RCC 7860 (cell line): ENCODE measurements at places on chromosomes 4 and X.
A peak's percentile ranks its signal among the peaks of the same experiment; 100 is the strongest.

DNA sequence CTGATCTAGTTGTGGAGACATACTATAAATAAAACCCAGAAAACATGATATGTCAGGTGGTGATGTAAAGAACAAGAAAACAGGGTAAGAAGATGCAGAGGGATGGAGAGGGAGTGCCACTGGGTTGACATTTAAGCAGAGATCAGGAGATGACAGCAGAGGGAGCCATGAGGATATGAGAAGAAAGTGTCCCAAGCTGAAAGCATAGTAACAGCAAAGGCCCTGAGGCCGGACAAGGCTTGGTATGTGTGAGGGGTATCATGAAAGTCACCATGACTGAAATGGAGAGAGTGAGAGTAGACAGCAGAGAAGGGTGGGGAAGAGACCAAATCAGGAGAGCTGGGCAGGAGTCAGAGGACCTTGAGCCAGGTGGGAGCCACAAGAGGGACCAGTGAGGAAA lies 3.4 kb downstream of the GPKOW start:
- DNase-seq = no peak

DNA sequence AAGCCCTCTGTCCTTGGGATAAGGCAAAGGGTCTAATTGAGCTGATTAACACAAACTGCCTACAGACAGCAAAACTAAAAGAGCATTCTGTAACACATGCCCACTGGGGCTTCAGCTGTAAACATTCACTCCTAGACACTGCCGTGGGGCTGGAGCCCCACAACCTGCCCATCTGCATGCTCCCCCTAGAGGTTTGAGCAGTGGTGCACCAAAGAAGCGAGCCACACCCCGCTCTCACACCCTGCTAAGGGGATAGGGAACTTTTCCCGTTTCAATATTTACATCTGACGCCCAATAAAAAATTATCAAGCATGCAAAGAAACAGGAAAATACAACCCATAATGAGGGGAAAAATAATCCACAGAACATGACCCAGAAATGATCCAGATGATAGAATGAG lies 46.9 kb upstream of the HSD17B10 start:
- DNase-seq = no peak

DNA sequence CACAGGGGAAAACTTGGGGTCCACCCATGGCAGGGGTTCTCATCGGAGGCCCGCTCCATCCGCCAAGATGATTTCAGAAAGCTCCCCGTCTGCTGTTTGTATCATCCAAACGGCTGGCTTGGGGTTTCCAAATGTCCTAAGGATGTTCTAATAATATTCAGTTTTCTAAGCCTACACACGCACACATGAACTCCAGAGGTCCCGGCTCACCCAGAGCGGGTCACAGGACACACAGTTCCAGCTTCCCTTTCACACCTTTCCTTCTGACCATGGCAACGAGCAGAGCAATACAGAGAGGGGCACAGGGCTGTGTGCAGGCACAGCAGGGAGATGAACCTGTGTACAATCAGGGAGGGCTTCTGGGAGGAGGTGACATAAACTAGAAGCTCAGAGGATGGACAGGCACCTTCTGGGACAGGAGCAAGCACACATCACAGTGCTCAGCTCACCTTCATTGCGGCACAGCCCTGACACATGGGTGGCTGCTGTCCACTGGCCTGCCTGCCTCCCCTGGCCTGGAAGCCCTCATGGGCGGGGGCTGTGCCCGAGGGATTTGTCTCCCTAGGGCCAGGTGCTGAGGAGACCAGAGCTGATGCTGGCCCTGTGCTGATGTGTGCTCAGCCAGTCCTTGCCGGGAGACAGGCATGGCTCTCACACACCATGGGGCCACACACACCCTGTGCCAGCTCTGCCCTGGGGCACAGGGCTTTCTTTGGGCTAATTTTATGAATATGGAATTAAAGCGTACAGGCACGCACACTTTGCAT lies 44.8 kb downstream of the ABLIM2 start:
- DNase-seq = no peak

DNA sequence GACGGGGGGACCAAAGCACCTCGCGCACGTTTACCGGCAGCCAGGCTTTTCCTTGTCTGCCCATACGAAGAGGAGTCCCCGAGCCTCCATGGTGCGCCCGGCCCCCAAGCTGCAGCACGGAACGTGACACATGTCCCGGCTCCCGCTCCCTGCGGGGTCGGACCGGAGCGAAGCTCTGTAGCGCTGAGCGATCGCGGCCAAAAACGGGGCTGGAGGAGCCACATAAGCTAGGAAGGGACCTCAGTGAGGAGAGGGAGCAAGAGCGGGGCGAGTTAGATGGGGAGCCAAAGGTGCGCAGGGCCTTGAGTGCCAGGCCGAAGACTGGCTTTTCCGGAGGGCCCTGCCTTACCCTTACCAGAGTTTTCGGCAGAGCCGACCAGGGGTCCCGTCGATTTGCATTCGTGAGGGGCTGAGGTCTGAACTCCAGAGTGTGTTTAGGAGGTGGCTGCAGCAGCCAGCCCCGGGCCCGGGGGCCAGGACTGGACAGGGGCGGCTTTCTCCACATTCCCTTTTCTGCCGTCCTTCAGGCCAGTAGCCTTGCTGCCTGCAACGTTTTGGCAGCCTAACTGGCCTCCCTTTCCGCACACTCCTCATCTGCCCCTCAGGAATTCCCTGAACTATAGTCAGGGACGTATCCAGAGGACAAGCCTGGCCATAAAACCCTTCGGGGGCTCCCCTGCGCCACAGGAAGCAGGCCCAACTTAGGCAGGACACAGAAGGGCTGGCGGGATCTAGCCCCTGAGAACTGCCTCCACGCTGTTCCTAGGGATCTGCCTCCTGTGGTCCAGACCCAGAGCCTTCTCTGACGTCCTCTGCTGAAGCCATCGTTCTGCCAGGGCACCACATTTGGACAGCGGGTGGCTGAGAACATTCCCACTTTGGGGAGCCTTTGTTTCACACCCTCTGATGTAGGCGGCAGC lies 689 bp downstream of the SSR4 start:
- DNase-seq = no peak

DNA sequence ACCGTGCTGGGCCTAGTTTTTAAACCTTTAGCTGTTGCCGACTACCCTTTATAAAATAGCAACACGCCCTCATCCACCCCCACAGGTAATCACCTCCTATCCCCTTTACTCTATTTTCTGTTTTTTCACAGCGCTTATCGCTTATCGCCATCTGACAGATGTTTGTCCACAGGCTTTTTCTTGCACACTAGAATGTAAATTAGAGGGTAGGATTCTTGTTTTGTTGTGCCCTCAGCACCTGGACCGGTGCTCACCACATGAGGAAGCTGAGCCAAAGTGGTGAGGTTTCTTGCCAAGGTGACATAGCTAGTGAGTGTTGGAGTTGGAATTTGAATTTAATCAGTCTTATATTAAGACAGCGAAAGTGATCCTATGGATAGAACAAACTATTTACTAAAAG lies 2.9 kb upstream of the RBBP7 start:
- DNase-seq = no peak

DNA sequence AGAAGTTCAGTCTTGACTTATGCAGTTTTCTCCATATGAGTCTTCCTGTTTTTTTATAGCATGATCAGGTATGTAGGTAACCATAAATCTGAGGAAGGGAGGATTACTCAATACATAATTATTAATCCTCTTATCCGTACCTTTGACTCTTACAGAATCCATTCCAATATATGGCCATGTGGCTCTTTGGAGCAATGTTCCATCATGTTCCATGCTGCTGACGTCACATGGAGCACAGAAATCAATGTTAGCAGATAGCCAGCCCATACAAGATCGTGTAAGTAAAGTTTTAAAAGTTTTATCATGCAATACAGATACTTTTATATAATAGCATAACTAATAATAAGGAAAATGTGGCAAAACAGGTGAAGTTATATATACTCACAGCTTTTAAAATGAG lies 19.6 kb downstream of the IL15 start:
- DNase-seq = no peak

- DNase-seq = no peak
Measured at GRCh38 chr4:146998157-146998556, 52.5 kb upstream of the TTC29 start.

- no peak for DNase-seq
Measured at GRCh38 chrX:129636175-129636681, 18.5 kb downstream of the APLN start.

GRCh38 chr4:58807843-58808615 lies 1697.8 kb upstream of the IGFBP7 start:
- peak; percentile 51 for DNase-seq

DNA sequence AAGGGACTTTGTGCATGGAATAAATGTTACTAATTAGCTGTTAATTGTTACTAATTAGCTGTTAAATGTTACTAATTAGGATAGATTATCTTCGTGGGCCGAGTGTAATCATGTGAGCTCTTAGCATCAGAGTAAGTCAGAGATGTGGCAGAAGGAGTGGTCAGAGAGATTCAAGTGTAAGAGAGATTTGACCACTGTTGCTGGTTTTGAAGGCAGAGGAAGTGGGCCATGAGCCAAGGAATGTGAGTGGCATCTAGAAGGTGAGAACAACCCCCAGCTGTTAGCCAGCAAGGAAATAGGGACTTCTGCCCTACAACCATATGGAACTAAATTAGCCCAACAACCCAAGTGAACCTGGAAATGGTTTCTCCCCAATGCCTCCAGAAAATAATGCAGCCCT lies 28.2 kb downstream of the ODAPH start:
- no peak for DNase-seq

GRCh38 chr4:167544391-167544790 lies 310.1 kb upstream of the SPOCK3 start:
- no peak for DNase-seq

DNA sequence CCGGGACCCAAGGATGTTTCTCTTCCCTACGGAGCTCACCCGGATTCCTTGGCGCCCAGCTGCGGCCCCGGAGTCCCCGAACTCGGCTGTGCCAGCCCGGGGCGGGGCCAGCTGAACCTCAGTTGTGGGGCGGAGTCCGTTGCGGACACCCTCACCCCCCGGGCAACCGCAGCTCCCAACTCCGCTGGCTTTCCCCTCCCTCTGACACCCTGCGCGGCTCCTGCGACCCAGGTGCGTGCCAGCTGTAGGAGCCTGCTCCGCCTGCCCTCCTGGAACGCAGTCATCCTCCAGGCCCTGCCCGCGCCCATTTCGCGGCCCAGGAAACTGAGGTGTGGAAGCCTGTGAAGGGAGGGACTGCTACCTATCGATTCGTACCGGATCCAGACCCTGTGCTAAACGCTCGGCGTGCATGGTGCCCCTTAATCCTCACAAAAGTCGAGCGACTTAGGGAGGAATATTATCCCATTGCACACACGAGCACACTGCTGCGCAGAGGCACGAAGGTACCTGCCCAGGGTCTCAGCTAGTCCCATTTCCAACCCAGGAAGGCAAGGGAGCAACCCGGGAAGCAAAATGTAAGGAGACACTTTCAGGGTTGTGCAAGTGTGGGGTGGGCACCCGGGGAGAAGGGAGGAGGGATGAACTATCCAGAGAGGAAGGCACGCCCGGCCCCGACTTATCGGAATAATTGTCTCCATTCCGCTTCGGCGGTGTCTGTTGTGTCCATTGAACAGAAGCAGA lies 12.3 kb downstream of the MSX1 start:
- DNase-seq = no peak

DNA sequence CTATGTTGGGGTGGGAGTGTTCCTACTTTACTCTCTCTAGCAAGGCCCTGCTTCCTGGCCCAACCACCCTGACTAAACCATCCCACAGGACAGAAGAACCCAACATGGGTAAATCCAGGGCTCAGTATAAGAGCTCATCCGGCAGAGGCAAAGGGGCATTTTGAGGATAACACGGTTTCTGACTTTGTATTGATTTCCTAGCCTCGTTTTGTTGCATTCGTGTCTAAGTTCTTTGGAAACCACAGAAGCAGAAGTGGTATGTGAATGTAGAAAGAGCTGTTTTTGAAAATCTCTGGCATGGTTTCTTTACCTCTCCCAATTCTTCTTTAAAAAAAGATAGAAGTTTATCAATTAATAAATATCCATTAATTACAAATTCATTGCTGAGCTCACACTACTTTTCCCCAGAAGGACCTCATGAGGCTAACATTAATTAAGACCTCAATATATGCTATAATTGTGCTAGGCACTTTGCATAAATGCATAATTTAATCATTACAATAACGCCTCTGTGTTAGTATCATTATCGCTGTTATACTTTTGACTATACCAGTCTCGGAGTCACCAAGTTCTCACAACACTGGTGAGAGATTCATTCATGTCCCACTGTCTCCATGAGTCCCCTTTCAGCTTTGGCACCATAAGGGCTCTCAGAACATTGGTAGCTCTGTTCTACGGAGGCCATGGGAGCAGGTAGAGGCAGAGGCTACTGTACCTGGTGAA lies 5.8 kb upstream of the CLNK start:
- DNase-seq = no peak

DNA sequence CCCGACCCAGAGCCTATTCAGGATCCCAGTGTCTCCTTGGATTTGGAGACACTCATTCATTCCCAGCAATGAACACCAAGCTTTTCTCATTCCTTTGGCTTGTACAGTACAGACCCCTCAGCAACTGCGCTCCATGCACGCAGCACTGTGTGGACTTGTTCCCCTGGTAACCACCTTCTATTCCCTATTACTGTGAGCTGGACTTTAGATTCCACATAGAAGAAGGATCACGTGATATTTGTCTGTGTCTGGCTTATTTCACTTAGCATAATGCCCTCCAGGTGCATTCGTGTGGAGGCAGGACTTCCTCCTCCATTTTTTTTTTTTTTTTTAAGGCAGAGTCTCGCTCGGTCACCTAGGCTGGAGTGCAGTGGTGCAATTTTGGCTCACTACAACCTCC lies 106.4 kb downstream of the PHKA2 start:
- no peak for DNase-seq

DNA sequence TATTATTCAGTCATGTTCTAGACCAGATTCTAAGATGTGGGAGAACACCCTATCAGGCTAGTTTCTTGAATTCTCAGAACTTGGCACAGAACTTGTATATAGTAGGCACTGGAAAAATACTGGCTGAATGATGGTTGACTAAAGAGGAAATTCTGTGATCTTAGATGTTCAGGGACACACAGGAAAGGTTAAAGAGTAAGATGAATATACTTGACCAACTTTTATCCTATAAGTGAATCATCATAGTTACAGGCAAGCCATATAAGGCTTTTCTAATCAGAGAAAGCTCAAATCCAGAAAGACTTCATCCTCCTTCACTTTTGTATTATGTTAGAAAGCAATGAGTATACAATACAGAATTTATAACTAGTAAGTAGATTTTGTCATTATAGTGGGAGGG lies 53.8 kb downstream of the SEPTIN11 start:
- no peak for DNase-seq

- DNase-seq = no peak
Measured at GRCh38 chr4:3303923-3304710, 11.3 kb downstream of the RGS12 start.

DNA sequence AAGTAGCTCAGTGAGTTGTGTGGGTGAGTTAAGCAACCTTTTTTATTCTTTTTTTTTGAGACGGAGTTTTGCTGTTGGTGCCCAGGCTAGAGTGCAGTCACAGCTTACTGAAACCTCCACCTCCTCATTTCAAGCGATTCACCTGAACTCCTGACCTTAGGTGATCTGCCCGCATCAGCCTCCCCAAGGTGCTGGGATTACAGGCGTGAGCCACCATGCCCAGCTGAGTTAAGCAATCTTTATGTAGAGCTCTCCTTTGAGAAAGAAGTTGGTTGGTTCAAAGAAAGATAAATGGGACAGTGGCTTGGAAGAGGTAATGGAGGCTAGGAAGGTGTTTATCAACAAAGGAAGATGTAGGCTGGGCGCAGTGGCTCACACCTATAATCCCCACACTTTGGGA lies 3.2 kb downstream of the MSMO1 start:
- DNase-seq = no peak

- DNase-seq = no peak
Measured at GRCh38 chr4:99983289-99983943, 33.3 kb upstream of the H2AZ1 start.
